ENCODE measurements at places on chromosomes 2 and 18.

GRCh38 chr2:195659114-195659513 lies 2.1 kb downstream of the SLC39A10 start:
- DNase-seq = no peak

- DNase-seq = no peak
Observed at GRCh38 chr2:209986415-209986814, 16.0 kb upstream of the RPE start.

DNA sequence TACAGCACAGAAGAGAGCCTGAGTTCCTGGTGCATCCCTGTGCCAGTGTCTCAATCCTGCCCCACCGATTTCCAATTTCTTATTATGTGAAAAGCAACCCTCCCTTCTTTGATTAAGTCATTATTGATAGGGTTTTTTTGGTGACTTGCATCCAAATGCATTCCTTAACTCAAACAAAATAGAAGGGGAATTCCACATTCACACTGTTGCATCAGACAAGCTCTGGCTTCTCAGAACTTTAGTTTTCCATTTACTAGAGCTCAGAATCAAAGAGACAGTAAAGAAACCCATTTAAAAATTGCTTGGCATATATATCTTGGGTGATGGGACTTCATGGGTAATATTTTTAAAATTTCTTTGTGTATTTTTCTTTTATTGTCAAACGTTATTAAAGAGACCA lies 13.8 kb upstream of the TMEM200C start:
- no peak for DNase-seq

DNA sequence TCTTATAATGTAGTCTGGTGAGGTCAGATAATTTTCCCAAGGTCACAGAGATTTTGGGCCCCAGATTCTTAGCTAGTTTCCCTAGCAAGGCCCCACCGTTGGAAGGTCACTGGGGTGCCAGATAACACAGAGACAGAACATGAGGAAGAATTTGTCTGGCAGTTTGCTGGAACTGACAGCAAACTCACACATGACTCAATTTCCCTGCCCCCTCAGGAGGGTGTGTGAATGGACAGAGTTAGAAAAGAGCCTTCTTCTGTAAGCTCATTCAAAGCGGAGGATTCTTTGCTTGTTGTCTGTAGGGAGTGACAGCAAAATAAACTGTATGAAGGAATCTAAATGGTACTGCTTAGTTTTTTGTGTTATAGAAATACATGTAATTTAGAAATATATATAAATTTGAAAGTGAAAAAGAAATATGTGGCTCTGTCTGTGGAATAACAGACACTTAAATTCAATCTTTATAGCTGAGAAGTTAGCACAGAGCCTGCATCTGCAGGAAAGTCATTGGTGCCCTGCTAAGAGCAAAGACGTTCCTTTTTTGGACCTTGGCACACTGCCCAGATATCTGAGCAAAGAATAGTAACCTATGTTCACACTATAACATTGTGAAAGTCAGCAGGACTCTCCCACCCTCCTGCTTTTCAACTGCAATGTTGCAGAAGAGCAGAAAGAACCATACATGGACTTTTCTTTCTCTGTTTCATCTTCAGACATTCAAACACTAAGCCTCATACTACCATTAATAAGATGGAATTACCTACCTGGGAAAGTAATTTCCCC lies 2.1 kb downstream of the MDH1 start:
- DNase-seq = no peak

- DNase-seq = no peak
Observed at GRCh38 chr2:32264422-32265105, at the start of gene NLRC4. TSS of gene NLRC4 (minus strand) at chr2:32264886. CDS start at chr2:32256775, 8,111 bp downstream.

GRCh38 chr18:54023471-54023870 lies 201.0 kb downstream of the MBD2 start:
- peak; percentile 70 for DNase-seq

- no peak for DNase-seq
Observed at GRCh38 chr2:138503087-138503442, 1.5 kb downstream of the SPOPL start.
